ENCODE measurements at places on chromosomes 3 and 15.
A peak's percentile ranks its signal among the peaks of the same experiment; 100 is the strongest.

GRCh38 chr3:56800832-56801661, 702 bp downstream of the ARHGEF3 start:
- DNase-seq, result peak; percentile 24

DNA sequence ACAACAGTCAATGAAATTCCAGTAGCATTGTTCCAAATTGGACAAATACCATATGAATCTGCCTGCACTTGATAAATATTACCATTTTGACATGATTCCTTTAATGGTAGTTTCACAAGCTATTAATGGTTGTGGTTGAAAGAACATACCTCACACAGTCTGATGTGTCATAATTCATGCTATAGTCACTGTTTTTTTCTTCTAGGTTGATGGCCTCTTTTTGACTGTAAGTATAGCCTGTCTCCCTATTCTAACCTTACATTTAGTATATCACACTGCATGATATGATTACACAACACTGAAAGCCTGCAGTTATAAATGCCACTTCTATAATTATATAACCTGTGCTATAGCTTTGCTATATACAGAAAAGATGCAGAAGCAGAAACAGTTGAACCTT, 834.1 kb downstream of the NSUN3 start:
- no peak for DNase-seq

GRCh38 chr3:127081001-127081720, 98.2 kb downstream of the PLXNA1 start:
- DNase-seq, result no peak

DNA sequence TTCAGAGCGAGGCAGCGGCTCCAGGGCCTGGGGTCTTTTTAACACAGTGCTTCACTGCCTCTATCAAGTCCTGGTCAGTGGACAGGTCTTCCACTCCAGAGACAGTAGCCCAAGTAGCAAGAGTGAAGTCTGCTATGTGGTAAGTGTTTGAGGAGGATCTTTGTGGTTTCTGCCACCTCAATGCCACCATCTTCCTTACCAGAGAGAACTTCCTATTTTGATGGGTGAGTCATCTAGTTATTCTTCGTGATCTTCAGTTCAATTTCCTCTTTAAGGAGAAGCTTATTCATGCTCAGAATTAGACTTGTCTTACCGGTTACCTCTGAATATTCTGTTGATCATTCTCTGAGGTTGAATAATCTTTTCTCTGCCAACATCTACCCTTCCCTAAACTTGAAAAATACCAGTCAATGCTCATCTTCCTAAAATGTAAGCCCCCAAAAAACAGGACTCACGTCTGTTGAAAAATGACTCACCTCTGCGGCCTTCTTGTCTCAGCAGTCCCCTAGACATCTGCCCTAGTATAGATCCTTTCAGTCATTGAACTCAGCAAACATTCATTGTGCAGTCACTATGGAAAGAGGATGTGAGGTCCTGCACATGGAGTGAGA, 32.2 kb upstream of the BCL6 start:
- no peak for DNase-seq

- DNase-seq, result no peak
Observed at GRCh38 chr3:183564046-183564445, 8.5 kb upstream of the KLHL6 start.

- DNase-seq, result no peak
Observed at GRCh38 chr3:31409389-31409788, 123.3 kb upstream of the STT3B start.

DNA sequence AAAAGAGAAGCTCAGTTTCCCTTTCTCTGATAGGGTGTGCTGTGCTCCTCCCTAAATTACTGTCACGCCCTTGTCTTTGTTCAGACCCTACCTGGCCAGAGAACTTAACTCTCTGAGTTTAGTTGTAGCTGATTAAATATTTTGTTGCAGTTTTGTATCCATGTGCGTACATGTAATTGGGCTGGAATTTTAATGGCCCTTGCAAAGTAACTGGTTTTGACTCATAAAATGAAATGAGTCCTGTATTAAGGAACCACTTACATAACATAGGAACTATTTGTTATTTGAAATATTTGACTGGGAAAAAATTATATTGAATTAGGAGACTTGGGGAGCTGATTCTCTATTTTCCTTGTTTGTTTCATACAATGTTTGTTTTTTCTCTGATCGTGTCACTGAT, 80.2 kb downstream of the LRRK1 start:
- no peak for DNase-seq

DNA sequence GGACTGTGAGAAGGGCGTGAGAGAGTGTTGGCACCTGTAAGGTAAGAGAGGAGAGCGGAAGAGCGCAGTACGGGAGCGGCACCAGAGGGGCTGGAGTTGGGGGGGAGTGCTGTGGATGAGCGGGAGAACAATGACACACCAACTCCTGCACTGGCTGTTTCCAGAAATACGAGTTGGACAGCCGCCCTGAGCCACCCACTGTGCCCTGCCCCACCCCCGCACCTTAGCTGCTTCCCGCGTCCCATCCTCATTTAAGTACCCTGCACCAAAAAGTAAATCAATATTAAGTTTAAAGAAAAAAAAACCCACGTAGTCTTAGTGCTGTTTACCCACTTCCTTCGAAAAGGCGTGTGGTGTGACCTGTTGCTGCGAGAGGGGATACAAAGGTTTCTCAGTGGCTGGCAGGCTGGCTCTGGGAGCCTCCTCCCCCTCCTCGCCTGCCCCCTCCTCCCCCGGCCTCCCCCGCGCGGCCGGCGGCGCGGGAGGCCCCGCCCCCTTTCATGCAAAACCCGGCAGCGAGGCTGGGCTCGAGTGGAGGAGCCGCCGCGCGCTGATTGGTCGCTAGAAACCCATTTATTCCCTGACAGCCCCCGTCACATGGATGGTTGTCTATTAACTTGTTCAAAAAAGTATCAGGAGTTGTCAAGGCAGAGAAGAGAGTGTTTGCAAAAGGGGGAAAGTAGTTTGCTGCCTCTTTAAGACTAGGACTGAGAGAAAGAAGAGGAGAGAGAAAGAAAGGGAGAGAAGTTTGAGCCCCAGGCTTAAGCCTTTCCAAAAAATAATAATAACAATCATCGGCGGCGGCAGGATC, at the start of gene SOX2:
Gene SOX2 (plus strand): TSS at position 601 of the 811 bp plus-strand sequence. CDS start 436 bp downstream, outside the sequence.
- no peak for DNase-seq

- DNase-seq, result no peak
Observed at GRCh38 chr3:172641291-172641690, 69.6 kb downstream of the NCEH1 start.

Measured in T-helper 2 cell (primary cell).